T1000 (cell line): ENCODE measurements at places on chromosomes 6 and 20.

GRCh38 chr6:18115356-18115755 is 7.1 kb downstream of the NHLRC1 start:
- DNase-seq: no peak

- no peak for DNase-seq
Measured at GRCh38 chr6:148516617-148517016, 174.0 kb downstream of the SASH1 start.

DNA sequence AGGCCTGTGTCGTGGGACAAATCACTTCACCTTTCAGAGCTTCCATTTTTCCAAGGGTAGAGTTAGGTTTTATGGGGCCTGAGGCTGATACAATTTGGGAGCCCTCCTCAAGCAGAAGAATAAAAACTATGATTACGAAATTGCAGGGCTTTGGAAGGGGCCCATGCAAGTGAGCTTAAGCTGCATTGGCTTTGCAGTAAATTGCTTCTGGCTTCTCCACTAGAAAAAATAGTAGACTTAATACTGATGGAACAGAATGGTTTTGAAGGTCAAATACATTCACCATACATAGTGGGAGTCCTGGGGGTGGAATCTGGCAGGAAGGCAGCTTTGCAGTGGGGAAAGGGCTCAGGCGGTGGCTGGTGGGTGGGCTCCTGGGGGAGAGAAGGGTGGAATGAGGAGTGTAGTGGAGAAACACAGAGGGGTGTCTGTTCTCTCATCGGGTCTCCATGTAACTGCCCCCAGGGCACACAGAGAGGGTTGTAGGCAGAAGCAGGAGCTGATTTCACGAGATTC is 55.9 kb upstream of the RNF24 start:
- no peak for DNase-seq

- DNase-seq: no peak
Measured at GRCh38 chr20:50309280-50309763, 118.7 kb downstream of the CEBPB start.

- DNase-seq: no peak
Measured at GRCh38 chr6:22067671-22068070, 229.2 kb downstream of the PRL start.
